ENCODE measurements at places on chromosomes 13 and 19.

DNA sequence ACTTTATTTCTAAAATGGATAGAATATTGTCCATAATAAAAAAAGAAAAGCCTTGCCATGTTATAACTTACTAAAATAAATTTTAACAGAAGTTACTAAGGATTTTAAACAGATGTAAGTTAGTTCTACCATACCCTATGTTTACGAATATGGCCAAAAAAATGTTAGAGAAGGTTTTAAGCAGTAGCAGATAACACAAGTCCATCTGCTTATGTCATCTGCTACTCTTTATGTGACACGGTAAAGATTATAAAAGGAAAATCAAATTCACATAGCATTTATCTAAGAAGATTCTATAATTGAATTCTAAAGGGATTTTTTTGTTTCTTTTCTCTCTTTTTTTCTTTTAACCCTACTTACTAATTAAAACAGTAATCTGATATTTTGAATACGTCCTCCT lies 114.2 kb upstream of the MIR17HG start:
- no peak for DNase-seq

DNA sequence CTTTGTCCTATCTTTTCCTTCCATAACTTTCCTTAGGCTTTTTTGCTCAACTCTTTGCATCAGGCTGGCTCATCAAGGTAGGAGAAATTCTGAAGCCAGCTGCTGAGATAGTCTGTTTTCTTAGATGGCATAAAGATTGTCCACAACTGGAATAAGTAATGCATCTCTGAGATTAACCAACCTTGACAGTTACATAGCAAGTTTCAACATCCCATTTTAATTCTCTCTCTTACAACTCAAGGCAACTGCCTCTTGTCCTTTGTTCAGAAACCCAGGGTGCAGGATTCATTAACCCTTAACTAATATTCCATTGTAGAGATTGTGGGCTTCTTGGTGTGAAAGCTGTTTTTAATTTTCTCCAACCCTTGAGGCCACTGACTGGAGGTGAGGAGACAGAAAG lies 239.2 kb downstream of the LACC1 start:
- no peak for DNase-seq

- DNase-seq, result no peak
These were observed 48.9 kb upstream of the EPHX3 start for GRCh38 chr19:15280915-15281683.

DNA sequence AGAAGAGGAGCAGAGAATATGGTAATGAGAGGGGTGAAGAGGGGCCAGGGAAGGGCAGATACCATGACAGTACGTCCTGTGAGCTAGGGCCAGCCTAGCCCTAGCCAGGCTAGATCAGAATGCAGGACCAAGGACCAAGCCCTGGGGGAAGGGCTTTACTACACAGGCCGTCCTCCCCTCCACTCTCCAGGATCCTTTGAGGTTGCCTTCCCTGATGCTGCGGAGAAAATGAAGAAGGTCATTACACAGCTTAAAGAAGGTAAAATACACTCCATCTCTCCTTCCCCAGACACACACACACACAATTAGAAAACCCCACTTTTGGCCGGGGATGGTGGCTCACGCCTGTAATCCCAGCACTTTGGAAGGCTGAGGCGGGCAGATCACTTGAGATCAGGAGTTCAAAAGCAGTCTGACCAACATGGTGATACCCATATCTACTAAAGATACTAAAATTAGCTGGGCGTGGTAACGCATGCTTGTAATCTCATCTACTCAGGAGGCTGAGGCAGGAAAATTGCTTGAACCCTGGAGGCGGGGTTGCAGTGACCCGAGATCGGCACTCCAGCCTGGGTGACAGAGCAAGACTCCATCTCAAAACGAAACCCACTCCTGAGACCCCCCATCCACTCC lies 8.5 kb downstream of the SPACA6 start:
- no peak for DNase-seq

GRCh38 chr13:34779171-34779570 lies 162.9 kb upstream of the NBEA start:
- DNase-seq, result no peak

- DNase-seq, result no peak
These were observed 722 bp downstream of the DCAF15 start for GRCh38 chr19:13952931-13953531.

DNA sequence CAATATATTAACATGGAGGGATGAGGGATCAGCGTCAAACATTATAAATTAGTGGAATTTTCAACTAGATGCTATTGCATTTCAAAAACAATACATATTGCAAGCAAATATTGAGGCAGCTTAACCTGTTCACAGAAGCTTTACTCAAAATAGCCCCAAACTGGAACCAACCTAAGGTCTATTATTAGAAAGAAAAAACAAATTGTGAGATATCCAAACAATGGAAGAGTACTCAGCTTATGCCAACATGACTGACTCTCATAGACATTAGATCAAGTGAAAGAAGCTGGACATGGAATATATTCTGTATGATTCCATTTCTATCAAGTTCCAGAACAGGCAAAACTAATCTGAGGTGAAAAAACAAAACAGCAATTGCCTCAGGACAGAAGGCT lies 27.6 kb upstream of the NEK3 start:
- no peak for DNase-seq

DNA sequence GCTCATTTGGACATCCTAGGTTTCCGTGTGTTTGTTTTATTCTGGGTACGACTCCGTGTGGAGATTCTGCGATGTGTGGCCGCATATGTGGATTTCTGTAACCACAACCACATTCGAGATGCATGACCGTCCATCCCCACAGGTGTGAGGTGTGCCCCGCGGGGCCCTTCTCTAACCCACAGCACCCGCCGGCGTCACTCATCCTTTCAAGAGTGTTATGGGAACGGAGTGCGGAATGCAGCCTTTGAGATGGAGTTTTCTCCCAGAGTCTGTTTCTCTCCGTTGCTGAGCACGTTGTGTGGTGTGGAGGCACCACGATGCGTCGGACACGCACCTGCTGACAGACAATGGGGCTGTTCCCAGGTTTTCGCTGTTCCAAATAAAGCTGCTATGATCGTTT lies 40.0 kb downstream of the C13orf46 start:
- no peak for DNase-seq

All from NCI-H187 (cell line).